ENCODE measurements at places on chromosomes 2 and 18.
A peak's percentile ranks its signal among the peaks of the same experiment; 100 is the strongest.

DNA sequence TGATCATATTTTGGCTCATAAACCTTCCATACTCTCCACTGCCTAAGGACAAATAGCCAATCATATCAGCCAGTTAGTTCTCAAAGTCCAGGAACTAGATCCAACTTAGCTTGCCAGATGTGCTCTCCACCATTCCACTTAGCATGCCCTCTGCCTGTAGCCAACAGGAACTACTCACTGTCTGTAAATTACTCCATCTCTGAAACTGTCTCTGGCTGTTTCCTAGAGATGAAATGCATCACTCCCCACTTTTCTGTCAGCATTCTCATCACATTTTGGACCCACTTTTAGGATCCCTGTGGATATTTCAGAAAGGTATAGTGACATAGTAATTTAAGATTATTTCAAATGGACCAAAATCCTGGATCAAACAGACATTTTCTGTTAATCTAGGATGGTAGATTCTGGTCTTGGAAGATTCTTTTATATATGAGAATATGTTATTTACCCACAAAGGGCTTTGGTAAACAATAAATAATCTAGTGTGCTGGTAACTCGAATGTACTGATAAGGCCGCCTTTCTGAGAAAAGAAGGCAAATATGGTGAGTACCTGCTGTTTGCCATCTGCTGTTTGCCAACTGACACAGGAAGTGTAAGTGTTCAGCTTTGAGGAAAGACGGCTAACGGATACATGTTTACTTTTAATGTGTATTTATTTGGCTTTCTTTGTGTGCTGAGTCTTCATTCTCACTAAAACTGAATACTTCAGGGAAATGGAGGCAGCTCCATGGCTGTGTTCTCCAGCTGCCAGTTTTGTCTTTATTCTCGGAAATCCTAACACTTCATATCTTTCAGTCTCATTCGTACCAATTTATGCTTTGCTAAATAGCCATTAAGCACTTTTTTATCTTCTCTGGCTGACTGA is 79.5 kb downstream of the EVA1A start:
- DNase-seq, result no peak

DNA sequence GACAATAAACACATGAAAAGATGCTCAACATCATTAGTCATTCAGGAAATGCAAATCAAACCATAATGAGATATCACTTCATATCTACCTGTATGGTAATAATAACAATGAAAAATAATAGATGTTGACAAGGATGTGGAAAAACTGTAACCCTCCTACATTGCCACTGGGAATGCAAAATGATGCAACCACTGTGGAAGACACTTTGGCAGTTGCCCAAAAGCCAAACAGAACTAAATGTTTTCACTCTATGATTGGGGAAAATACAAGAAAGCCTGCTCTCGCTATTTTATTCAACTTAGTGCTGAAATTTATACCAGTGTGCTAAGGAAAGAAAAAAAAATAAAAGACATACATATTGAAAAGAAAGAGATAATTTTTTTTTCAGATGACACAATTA is 934.5 kb downstream of the CNTNAP5 start:
- no peak for DNase-seq

DNA sequence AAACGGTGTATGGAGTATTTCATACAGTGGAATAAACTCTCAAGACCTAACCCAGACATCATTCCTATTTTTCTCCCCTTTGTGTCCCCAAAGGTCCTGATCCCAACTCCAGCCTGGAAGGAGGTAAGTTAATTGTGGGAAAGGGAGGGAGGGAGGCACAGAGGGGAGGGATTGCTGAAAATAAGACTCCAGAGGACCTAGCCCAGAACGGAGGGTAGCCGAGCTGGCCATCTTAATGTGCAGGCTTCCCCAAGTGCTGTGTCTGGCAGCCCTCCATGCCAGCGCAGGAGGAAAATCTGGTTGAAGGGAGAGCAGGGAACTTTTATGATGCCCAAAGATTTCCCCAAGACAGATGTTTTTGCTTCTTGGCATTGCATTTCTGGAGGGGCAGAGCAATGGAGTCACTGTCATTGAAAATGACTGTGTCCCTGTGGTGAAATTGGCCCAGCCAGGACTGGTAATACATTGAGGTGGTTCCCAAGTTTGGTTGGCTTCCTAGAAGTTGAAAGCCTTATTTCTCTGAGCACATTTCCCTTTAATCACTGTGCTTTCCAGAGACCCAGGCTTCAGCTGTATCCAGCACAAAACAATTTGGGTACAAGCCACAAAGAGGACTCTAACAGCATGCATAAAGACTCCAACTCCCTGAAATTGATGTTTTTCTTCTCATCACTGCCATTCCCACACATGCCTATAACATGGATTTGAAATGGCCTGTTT is 202.7 kb downstream of the AGPS start:
- DNase-seq, result no peak

GRCh38 chr2:2422621-2423020 is 91.5 kb upstream of the MYT1L start:
- no peak for DNase-seq

- DNase-seq, result no peak
Measured at GRCh38 chr2:44171018-44171417, 2.3 kb downstream of the PPM1B start.

GRCh38 chr2:215280326-215280725 is 31.5 kb upstream of the ATIC start:
- no peak for DNase-seq

DNA sequence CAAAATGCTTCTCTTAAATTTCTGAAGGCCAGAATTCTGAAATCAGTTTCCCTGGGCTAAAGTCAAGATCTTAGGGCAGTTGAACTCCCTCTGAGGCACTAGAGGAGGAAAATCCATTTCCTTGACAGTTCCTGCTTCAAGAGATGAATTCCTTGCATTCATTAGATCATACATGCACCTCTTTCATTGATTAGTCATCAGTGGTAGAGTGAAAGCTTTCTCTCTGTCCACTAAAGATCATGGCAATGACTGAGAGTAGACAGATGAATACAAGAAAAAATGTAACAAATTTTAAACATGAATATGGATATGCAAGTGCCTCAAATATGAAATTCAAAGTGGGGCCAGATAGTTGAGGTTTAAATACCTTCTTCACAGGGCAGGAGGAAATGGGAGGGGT is 693.4 kb upstream of the TMEFF2 start:
- DNase-seq, result no peak

- DNase-seq, result peak; percentile 49
Measured at GRCh38 chr2:95760806-95761525, 169.2 kb downstream of the TRIM43 start.

DNA sequence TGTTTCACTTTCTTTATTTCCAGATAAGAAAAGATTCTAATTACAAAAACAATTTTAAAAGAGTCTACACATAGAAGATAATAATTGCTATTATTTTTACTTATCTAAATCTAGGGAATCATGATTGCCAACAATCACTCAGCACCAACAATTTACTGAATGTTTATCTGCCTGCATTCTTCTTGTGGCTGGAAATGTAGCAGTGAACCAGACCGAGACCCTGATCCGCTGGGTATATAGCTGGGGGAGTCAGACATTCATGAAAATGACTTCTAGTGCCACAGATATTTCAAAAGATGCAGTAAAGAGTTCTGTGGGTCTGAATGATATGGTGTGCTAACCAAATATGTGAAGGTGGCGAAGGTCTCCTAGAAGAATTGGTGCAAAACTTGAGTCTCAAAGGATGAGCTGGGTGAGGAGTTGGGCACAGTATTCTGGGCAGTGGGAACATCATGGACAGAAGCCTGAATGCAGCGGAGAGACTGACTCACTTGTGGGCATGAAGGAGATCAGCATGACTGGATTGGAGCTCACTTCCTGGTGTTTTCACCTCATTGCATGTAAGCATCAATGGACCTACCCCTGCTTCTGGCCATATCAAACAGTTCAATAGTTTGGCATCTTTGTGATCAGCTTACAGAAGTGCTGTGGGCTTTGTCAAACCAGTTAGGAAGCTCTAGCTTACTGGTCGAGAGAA is 26.1 kb upstream of the FN1 start:
- DNase-seq, result no peak

- DNase-seq, result peak; percentile 42
Measured at GRCh38 chr2:28588292-28588670, 92.4 kb downstream of the PLB1 start.

DNA sequence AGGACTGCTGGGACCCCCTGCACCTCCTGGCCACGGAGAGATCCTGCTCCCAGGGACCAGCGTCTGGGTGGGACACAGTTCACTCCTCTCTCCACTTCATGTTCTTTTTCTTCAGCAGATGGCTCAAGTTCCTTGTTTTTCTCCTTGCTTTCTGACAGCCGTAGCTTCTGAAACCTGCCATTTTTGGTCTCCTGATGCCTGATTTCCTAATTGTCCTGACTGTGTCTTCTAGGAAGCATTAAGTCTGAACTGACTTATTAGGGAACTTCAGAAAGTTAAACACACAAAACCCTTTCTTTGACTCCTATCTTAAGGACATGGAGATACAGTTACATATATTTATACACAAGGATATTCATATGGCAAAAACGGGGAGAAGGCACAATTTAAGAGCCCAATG is 22.7 kb downstream of the CNNM4 start:
- DNase-seq, result no peak

DNA sequence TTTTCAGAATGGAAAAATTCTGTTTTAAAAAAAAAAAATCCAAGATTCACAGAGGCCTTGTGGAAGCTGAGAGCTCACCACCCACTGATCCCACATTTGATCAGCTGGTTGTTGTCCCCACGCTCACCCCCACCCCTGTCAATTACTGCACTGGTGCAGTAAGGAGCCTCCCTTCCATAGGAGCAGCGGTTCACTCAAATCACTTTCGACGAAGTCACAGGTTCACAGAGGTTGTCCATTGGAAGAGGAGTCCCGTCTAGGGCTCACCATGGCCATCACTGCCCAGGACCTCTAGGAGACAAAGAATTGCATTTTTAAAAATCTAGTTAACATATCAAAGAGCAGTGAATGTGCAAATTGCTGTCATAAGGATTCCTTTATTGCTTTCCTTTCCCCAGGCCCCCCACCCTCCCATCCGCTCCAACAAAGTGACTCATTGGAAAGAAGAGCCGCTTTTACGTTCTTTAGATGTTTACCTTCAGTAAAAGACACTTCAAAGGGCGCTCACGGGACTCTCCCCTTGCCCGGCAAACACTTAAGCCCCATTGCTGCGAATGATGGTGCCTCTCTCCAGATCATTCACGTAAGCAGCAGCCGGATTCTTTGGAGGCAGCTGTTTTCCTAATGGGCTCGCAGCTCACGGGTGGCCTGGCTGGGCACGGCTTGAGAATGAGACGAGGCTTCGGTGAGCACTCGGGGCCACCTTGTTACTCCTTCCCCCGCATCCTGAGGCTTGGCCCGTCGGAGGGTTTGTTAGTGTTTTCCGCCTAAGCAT is 165.5 kb upstream of the SALL3 start:
- no peak for DNase-seq

Data from upper lobe of right lung (tissue), 1 donor.